Stimulated activated CD4-positive, alpha-beta T cell treated with anti-CD3 and anti-CD28 coated beads, Interleukin-4, amount 100 ng/mL, for 4 hours (primary cell): ENCODE measurements at places on chromosomes 1 and 21.

GRCh38 chr1:230206976-230207375 lies 139.9 kb downstream of the GALNT2 start:
- no peak for DNase-seq

DNA sequence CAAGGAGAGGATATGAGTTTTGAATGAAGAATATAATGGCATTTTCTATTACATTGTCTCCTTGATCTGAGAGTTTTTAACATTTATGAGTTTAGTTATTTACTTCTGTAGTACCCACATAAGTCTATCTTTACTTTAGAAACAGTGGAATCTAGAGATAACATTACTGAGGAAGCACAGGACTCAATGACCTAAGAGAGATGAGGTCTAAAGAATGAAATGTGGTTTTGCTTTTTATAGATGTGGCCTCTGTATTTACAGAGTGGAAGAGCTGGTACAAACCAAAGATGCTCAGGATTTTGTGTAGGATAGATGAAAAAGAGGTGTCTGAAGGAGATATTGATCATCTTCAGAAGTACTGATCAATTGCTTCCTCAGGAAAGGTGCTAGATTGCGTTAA lies 177.3 kb downstream of the KCTD3 start:
- no peak for DNase-seq

DNA sequence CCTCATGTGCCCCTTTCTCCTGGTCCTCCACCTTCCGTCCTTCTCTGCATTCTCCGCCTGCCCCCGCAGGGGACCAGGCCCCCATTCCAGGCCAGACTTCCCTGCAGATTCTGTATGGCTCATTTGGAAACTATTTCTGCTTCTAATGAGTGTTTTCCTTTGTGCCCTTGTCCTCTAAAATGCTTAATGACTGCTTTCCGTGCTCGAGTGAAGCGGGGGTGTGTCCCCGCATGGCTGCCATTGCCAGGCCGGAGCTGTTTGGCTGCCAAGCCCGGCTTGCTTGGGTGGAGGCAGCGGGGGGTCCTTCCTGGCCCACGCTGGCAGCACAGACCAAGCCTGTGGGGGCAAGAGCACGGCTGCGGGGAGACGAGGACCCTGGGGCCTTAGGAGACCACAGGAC lies 299.3 kb upstream of the VAMP3 start:
- DNase-seq = no peak

DNA sequence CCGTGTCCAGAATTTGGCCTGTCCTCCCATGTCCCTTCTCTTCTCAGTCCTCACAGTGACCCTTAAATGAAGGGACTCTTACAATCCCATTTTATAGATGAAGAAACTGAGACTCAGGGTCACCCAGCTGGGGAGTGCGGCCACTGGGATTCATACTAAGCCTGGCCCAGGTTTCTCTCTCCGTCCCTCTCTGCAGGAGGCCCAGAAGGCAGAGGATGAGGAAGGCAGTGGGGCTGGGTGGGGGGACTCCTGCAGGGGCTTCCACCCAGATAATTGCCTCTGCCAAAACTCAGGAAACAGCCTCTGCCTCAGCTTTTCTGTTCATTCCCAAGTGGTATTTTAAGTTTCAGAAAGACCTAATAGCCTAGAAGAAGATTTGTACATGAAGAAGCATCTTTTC lies 299.8 kb downstream of the MATN1 start:
- no peak for DNase-seq

DNA sequence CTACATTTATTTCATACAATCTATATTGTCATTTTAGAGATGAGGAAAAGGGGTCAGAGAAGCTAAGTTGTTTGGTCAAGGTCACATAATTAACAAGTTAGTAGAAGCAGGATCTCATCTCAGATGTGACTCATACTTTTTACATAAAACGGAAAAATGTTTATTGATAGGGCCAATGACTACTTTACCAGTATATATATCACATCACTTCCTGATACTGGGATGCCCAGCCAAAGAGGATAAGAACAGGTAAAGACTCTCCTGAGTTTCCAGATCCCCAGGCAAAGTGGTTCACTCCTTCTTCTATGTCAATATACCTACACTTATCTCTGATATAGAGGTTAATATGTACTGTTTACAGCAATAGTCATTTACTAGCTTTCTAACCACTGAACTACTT lies 21.0 kb downstream of the YIPF1 start:
- DNase-seq = no peak
